ENCODE measurements at places on chromosomes 3 and 15.

- DNase-seq, result no peak
Observed at GRCh38 chr3:157406394-157406793, 30.3 kb upstream of the PTX3 start.

DNA sequence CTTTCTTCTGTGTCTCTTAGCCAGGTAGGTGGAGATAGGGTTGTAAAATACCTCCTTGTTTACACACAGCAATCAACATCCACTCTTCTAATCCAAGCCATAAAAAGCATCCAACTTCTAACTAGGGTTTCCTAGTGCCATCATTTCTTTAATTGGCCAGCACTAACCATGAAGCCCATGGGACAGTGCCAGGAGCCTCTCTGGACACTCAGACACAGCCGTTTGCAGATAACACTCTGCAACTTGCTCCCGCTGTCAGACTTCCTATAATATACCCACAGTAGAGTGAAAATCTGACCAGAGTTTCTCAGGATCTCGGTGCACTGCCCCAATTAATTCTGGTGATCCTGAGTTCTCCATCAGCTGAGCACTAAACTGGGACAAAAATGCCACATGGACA lies 53.4 kb downstream of the TAFA4 start:
- DNase-seq, result no peak

DNA sequence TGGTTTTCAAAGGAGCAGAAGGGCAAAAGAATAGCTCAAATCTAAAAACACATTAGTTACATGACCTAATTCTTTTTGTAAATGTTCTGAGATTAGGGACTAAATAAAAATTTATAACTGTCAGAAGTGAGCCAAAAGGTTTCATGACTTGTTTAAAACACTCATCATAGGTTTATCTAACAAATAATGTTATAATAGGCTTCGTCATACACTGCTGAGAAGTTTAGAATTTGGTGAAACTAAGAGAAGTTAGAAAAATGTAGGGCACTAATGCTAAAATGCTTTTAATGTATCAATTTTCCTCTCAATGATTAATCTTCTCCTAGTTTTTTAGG lies 468.8 kb upstream of the CDIN1 start:
- no peak for DNase-seq

- DNase-seq, result no peak
Observed at GRCh38 chr3:147737376-147737775, 328.2 kb downstream of the ZIC1 start.

DNA sequence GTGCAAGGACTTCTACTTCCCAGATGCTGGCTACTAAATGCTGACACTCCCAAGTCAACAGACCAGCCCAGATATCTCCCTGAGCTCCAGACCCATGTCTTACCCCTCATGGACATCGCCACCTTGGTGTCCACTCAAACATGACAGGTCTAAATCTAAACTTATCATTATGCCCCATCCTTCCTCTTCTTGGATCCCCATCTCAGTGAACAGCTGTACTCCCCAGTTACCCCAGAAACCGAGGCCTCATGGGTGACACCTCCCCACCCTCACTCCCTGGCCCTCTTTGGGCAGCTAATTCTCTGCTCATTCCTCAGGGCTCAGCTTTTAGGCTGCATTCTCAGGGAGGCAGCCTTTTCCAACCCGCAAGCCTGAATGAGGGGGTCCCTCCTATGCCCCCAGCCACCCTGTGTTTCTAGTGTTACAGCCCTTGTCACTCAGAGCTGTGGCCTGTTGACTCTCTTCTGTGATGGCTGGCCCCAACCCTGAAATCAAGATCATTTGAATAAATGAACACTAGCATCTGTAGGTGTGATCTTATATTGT lies 5.4 kb downstream of the EHD4 start:
- DNase-seq, result no peak

DNA sequence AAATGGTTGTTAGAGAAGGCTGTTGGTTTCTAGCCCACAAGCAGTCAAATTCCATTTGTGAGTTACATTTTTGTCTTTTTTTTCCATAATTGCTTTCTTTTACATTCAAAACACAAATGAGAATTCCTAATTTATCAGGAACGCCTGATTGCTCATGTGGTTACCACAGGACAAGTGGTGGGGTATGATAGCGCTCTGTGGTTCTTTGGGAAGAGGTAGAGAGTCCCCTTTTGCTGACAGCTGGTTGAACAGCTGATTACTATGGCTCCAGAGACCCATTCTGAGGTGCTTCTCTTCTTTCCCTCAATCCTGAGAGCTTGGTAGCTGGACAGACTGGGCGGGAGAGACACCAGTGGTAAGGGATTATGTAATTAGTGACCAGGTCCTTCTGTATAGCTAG lies 24.4 kb downstream of the CNOT10 start:
- DNase-seq, result no peak

DNA sequence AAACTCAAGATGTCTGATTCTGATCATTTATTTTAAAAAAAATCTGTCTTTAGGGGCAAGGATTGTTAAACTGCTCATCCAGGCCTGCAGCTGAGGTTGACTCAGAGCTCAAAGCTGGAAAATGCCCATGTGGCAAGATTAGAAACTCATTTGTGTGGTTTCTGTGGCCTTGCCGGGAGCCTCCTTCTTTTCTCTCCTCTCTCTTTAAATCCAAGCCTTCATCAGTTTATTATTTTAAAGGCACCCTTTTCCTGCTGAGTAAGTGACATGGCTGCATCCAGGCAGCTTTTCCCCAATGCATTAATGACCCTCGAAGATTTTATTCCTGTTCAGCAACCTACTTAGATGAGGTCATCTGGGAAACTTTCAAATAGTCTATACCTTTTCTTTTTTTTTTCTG lies 221.3 kb upstream of the CDIN1 start:
- no peak for DNase-seq

Measured in activated T-helper 9 cell treated with anti-CD3 and anti-CD28 coated beads, Interleukin-2, amount 50 U/mL, for 16 hours (primary cell).